NCI-H69 (cell line): ENCODE measurements at places on chromosomes 3 and 15.
A peak's percentile ranks its signal among the peaks of the same experiment; 100 is the strongest.

GRCh38 chr3:136547293-136547692 lies 204.9 kb downstream of the STAG1 start:
- DNase-seq = peak; percentile 42

- DNase-seq = no peak
Observed at GRCh38 chr15:65532738-65533051, 2.4 kb downstream of the HACD3 start.

- no peak for DNase-seq
Observed at GRCh38 chr3:20051123-20051806, 11.0 kb downstream of the KAT2B start.

GRCh38 chr3:66432767-66433521 lies 67.9 kb downstream of the LRIG1 start:
- DNase-seq = no peak

GRCh38 chr15:68830141-68830785 lies 9.6 kb upstream of the ANP32A start:
- DNase-seq = no peak
